ENCODE measurements at places on chromosomes 11 and 22.

DNA sequence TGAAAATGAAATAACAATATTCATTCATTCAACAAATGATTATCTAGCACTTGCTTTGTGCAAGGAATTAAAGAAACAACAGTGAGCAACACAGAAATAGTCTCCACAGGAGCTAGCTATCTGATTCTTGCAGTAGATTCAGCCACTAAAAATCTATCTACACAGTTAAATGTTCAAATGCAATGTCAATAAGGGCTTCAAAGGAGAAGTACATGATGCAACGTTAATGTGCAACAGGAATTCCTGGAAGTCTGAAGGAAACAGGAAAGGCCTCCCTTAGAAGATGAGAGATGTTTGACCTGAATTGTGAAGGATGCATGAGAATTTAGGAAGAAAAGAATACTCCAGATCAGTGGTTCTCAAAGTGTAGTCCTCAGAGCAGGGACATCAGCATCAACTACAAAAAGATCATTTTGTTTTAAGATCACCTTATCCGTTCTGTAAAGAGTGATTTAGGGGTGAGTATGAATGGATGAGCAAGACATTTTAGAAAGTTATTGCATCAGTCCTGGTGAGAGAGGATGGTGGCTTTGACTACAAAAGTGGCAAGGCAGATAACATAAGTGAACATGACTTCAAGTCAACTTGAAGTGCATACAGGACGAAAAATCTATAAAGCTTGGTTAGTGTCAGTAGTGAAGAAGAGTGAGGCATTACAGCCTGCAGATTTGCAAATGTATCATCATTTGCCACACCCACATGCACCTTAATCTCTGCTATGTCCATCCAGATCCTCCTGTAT lies 96.0 kb downstream of the ETS1 start:
- H3K27me3 ChIP-seq: no peaks in the 10 kb centered on the region
- H3K36me3 ChIP-seq: peaks cover 29% of the 10 kb centered on the region
- peaks cover 61% of the 10 kb centered on the region for H3K4me1 ChIP-seq

GRCh38 chr11:106961518-106961917 lies 56.8 kb downstream of the GUCY1A2 start:
- H3K4me1 ChIP-seq: no peaks in the 10 kb centered on the region
- no peak overlapping the region for H3K4me3 ChIP-seq
- H3K36me3 ChIP-seq: no peaks in the 10 kb centered on the region

GRCh38 chr11:126359431-126360048 lies 4.1 kb downstream of the ST3GAL4 start:
- no peaks in the 10 kb centered on the region for H3K36me3 ChIP-seq
- H3K4me3 ChIP-seq: no peak overlapping the region
- H3K27me3 ChIP-seq: no peaks in the 10 kb centered on the region
- DNase-seq: no peak
- peaks cover 16% of the 10 kb centered on the region for H3K4me1 ChIP-seq

DNA sequence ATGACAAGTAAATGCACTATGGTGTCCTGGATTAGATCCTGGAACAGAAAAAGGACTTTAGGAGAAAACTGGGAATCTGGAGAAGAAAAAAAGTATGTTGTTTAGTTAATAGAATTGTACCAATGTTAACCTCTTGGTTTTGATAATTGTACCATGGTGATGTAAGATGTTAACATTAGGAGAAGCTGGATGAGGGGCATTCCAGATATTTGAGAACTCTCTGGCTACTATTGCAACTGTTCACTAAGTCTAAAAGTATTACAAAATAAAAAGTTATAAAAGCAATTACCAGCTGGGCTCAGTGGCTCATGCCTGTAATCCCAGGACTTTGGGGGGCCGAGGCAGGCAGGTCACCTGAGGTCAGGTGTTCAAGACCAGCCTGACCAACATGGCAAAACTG lies 66.5 kb downstream of the EXT2 start:
- peaks cover 26% of the 10 kb centered on the region for H3K4me1 ChIP-seq
- no peak overlapping the region for H3K27ac ChIP-seq
- no peak overlapping the region for H3K4me3 ChIP-seq
- no peak for DNase-seq
- peaks cover 12% of the 10 kb centered on the region for H3K36me3 ChIP-seq

DNA sequence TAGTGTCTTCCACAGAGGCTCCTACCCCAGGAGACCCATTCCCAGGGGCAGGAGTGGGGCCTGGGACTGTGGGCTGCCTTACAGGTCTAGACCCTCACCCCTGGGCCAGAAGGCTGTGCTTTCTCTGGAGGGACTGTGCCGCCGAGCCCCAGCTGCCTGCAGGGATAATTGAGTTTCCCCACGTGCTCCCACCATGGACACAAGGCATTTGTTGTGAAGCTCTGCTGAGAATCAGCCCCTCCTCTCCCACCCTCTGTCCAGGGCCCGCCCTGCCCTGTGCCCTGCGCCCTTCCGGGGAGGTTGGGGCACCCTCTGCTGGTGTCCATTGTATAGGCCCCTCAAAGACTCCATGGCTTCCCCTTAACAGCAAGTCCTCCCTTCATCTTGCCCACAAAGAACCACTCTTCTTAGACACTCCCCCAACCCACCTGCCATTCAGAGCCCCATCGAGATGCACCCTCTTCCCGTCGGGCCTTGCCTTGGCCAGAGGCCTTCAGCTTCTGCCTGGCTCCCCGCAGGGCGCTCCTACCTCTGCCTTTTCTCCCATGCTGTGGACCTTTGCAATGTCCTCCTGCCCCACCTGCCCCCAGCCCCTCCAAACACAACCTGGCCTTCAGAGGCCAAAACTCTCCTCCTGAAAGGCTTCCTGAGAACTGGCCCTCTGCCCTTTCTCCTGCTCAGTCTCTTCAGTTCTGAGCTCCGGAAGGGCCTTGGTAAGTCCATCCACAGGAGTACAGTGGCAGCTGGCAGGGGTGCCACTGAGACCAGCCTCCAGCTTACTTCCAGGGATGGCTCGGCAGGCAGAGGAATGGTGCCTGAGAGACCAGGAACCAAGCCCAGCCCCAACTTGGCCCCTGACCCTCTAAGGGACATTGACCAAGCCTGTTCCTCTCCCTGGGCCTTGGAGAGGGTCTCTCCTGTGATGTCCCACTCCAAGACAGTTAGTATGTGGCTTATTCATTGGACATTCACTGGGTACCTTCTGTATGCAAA lies 22.4 kb downstream of the DUSP8 start:
- H3K36me3 ChIP-seq: no peaks in the 10 kb centered on the region
- H3K4me1 ChIP-seq: peaks cover 20% of the 10 kb centered on the region
- H3K4me3 ChIP-seq: no peak overlapping the region
- peaks cover 61% of the 10 kb centered on the region for H3K27me3 ChIP-seq
- H3K27ac ChIP-seq: no peak overlapping the region
- no peak for DNase-seq

DNA sequence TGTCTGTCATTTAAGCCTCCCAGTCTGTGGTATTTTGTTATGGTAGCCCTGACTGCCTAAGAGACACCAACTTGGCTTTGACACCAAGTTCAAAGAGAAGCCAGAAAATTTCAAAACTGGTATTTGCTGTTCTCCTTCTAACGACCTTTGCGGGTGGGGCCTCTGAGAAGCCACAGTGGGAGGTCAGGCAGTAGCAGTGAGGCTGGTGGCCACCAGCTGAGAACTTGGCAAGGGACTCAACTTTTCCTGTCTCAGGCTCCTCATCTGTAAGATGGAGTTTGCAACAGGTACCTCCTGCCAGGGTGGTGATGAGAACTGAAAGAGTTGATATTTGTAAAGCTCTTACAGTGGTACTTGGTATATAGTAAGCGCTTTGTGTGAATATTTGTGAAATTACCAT lies 183.4 kb downstream of the BCR start:
- no peaks in the 10 kb centered on the region for H3K36me3 ChIP-seq
- H3K4me1 ChIP-seq: no peaks in the 10 kb centered on the region
- no peak overlapping the region for H3K4me3 ChIP-seq
- no peak for DNase-seq

Measured in naive B cell (primary cell).